ENCODE measurements at places on chromosomes 2 and 18. TPM values are rescaled to one million over a fixed set of nuclear protein-coding genes. Genes with fewer than 3 reads are reported as not detected.

DNA sequence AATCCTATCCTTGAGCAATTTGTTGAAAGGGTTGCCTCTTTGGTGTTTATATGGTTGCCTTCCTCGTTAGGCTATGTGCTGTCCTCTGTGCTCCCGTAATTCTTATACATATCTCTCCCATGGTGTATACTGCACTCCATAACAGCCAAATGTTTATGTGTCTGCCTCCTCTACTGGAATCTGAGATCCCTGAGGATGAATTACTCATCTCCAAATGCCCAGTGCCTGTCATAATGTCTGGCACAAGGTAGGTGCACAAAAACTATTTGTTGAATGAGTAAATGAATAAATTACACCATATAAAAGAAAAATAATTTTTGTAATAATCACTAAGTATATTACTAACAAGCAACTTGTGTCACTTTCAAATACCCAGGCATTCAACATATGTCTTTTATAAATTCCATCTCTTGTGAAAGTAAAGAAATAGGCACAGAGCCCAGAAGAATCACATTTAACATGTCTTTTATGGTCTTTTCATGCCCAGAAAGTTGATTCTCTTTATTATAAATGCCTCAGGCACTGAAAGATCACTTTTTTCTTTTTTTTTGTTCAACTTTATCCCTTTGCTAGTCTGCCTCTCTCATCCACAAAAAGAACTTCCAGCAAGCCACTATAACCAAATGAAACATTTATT is 164.9 kb downstream of the CCDC148 start:
- DNase-seq: no peak

DNA sequence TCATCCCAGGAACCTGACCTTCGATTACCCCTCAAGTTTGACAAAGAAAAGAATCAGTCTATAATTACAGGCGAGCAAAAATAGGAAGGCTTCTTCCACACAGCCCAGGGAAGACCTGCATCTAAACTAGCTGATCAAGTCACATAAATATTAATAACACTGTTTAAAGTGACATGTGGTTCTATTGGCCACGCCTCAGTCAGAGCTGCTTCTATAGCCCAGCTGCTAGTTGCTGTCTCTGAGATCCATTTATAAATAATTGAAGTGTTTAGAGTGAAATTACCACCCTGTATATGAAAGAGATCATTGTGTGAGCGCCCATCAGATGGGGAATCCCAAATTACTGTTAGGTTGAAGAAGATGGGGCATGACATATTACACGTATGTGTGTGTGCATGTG is 426.0 kb downstream of the CDH2 start:
- DNase-seq: no peak

DNA sequence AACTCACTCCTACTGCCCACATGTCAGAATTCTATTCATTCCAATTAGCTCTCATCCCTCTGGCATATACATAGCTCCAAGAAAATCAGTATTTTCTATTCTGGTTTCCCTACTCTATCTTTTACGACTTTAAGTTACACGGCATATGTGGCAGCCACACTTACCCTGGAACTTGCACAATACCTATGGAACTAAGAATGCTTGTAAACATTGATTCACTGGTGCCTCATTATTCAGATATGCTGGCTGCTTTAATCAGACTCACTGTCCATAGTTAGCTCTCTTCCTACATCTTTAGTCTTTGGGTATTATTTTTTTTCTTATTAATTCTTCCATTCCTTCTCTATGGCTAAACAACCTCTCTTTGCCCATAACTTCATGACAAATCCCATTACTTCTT is 1519.9 kb upstream of the ACVR2A start:
- no peak for DNase-seq

- DNase-seq: no peak
Measured at GRCh38 chr2:215930505-215931253, 82.7 kb downstream of the MREG start.

DNA sequence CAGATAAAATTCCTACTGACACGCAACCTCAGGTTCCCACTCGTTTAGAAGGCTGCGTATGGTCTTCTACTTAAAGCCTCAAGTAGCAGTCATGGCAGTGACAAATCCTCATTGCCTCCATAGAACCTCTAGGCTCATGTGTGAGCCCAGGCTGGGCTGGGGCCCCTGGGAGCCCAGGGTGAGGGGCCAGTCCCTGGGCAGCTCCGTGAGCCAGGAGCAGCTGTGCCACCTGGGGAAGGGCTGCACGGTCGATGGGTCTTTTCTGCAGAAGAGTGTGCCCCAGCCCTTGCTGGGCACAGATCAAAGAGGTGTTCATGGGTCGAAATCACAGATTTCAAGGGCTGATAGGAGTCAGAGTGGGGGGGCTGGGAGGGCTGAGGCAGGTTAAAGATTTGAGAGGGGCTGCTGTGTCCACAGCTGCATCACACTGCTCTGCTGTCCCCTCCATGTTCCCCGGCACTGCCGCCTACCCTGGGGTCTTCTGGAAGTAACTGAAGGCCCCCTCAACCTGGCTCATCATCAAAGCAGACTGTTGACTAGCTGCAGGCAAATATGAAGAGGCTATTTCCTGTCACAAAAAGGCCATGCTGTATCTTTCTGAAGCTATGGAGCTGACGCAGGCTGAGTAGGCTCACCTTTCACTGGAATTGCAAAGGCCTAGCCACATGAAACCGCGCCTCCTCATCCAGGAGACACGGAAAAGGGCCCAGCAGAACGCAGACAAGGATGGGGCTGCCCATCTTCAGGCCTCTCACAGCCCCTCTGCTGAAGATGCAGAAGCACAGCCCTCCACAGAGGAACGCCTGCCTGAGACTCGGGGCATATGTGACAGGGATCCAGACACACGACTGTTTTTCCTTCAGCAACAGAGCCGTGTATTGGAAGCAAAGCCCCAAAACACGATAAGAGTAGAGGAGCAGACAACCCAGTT is 35.7 kb upstream of the ALPP start:
- no peak for DNase-seq

DNA sequence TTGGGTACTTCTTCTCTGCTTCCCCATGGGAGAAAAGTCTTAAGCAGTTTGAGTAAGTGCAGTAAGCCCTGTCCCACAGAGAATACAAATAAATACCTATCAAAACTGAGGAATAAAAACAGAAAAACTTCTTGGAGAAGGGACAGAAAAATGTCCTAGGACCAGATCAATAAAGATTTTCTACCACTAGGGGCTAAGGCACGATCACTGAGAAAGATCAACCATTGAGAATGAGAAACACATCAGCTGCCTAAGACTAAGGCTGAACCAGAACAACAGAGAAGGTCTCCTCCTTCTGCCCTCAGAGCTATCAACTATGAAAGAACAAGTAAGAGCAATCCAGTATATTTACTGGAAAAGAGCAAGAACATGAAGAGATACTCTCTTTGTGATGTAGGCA is 763.6 kb upstream of the LRRTM1 start:
- no peak for DNase-seq

DNA sequence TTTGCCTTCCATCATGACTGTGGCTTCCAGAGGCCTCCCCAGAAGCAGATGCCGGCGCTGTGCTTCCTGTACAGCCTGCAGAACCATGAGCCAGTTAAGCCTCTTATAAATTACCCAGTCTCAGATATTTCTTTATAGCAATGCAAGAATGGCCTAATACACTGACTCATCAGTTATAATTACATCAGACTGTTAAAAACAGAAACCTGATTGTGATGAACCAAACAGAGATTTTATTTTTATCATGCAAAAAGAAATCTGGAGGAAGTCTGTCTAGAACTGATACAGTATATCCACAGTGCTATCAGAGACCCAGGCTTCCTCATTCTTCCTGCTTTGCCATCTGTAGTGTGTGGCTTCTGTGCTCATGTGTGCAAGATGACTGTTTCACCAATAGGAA is 93.4 kb upstream of the MEX3C start:
- DNase-seq: no peak

DNA sequence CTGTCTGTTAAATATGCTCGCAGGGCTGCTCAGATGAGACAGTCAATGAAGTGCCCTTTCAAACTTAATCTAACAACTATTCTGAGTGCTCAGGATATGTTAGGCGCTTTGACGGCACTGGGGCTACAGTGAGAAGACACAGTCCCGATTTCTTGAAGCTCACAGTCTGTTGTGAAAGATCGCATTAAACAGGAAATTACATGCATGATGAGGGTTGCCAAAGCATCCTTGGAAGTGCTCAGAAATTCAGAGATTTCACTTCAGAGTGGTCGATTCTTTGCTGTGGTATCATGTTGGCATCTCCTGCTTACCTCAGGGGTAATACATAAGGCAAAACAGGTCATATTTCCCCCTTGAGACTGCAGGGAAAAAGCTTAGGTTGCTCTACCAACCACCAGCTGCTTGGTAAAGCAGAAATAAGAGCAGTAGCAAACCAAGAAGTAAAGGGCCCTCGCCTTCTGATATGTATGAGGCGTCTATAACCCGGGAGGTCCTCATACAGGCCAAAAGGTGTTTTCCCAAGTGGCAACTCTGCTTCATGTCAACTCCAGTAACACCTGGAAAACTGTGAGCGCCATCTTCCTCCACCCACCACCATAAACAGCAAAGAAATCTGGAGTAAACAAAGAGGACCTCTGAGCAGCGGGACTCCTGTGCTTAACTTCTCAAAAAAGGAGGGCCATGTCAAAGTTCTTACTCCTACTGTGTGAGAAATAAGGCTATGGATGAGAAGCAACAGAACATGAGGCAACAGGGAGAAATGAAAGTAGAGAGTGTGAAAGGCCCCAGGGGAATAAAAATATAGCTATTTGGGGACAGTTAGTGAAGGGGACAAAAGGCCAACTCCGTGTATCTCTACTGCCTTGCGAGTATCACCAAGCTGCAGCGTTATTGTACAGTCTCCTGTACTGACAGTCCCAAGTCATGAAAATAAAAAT is 79.3 kb downstream of the CLHC1 start:
- DNase-seq: no peak

- no peak for DNase-seq
Measured at GRCh38 chr2:58896638-58897037, 655.5 kb upstream of the FANCL start.

- DNase-seq: no peak
Measured at GRCh38 chr18:29164993-29165599, 988.2 kb upstream of the CDH2 start.

DNA sequence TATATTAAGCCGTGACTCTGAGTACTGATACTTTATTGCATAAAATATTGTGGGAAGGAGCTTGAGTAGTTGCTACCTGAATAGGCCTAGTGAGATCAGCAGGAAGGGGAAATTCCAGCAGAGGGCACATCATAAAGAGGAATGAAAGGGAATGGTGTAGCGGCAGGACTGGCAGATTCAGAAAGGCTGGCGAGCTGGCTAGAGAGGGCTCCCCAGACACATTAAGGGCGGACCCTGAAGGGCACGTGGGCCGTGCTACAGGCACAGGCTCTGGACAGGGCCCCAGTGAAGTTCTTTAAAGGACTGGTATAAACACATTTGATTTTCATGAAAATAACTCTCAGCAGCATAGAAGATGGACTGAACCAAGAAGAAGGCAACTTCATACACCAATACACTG is 43.0 kb downstream of the PTPN2 start:
- no peak for DNase-seq

DNA sequence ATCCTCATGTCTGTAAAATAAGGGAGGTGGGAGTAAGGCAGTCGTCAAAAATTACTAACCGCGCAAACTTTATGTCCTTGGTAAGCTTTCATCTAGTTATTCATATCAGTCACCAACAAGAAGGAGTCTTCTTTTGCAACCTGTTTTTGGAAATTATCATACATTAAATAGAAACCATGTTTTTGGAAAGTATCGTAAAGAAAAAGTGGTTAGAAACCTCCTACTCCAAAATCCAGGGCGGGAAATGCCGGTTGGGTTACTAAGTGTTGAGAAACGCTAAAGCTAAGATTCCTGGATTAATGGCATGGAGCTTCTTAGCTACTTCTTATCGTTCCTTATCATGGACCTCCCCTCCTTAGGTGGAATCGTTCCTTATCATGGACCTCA is 778 bp downstream of the BBS5 start:
- no peak for DNase-seq

DNA sequence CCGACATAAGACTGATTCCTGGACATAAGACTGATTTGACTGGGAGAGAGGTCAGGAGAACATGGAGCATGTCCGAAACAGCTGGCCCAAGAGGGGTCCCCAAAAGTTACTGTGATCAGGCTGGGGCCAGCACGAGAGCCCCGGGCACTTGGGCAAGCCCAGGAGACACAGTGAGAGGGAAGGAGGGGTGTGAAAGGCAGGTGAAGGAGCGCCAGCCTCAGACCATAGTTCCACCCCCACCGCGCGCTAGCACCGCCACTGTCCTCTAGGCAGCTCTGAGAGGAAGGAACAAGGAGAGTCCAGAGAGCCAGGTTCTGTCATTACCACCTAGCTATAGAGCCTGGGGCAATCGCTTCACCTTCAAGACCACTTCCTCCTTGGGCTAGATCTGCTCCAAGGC is 78.2 kb upstream of the DAPL1 start:
- DNase-seq: no peak

DNA sequence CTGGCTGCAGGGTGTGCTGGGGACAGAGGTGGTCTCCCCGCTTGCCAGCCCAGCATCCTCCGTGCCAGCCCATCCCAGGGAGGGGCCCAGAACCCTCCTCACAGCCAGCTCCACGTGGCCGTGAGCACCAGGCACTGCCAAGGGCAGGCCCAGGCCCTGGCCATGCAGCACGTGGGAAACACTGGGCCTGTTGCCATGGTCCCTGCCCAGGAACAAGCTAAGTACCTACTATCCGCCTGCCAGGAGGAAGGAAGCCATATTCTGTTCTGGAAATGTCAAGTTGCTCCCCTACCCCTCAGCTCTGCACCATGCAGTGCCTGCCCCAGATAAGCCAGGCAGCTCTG is 250.6 kb downstream of the CYP26B1 start:
- DNase-seq: no peak

DNA sequence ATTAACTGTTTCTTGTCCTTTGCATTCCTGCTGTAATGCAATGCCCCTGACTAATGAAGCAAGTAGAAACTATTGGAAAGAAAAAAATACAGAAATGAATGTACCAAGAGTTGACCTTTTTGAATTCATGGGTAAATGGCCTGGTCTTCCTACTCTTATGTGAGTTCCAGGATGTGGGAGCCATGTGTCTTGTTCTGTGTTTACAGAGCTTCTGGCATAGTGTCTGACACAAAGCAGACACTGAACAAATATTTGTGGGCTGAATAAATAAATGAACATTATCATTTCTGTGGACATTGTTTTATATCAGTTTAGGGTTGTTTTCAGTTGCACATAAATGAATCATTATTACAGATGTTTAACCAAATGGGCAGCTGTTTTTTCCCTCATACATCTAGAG is 155.5 kb downstream of the CD8B2 start:
- DNase-seq: no peak

DNA sequence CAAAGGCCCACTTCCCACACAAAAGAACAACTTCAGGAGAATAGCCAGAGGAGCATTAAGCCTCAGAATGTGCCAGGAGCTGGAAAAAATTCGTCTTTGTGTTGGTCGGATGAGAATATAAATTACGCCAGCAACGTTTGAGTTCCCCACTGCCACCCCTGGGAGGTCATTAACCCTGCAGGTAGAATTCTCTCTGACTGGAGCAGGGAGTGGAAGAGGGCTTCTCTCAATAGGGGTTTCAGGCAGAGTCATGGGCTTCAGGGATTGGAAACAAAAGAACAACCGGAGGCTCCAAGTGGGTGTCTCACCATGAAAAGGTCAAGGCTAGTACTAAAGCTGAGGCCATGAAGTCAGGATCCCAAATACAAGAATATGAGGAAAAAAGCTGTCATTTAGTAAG is 69.0 kb upstream of the DDX18 start:
- DNase-seq: no peak

The DPP4 gene
- total RNA-seq: 1.7 TPM

The SEMA4C gene
- total RNA-seq: 17.6 TPM

The PDCD1 gene
- 0.37 TPM for total RNA-seq

The CCDC74A gene
- total RNA-seq: 165 TPM

The INPP5D gene
- total RNA-seq: 5.7 TPM

The TMEM200C gene
- total RNA-seq: 3.3 TPM

The TRIM43 gene
- total RNA-seq: 1.4 TPM

The ESPNL gene
- total RNA-seq: 7.5 TPM

Measured in testis (tissue), 5 donors.